Left lobe of liver (tissue), 2 donors: ENCODE measurements at places on chromosomes 16 and 17. TPM values are rescaled to one million over a fixed set of nuclear protein-coding genes. Genes with fewer than 3 reads are reported as not detected.

- peak; percentile 18 for DNase-seq
Observed at GRCh38 chr17:2120586-2121335, 65.9 kb downstream of the HIC1 start.

GRCh38 chr17:68775318-68775717 lies 174.2 kb upstream of the FAM20A start:
- DNase-seq: no peak

The TBC1D3 gene
- not detected for total RNA-seq

The LPCAT2 gene
- total RNA-seq: 1.6 TPM

The TMEM98 gene
- 15.2 TPM for total RNA-seq

DNA sequence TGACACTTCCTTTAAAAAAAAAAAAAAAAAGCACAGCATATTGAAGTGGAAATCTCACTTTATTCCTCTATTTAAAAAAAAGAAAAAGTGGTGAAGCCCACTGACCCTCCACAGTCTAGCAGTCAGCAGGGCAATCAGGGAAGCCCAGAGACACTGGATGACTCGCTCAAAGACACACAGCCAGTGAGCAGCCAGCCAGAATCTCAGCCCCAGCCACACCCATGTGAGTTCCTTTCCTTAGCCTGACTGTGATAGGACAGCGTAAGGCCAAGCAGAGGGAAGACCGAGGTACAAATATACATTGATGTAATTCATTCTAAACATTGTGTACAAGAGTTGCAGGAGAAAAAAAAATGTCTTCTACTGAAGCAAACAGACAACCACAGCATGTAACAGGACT lies 22.5 kb downstream of the XPO6 start:
- DNase-seq: no peak

DNA sequence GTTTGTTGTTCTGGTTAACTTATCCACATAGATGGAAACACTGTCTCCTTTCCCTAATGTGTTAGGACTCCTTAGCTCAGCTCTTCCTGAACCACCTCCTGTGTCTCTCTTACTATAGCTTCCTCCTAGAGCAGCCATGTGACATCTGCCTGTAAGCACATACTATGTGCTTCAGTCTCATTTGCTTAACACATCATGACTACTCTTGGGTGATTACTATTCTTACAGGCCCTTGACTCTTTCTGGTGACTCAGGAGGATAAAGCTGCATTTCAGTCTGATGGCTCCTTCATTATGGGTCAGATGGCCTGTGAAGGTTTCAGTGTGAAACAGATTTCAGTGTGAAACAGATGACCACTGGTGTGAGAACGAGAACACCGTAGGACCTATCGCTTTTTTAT lies 320 bp upstream of the KRTAP4-2 start:
- DNase-seq: no peak

The CCDC200 gene
- total RNA-seq: not detected

The SLC16A13 gene
- 39.9 TPM for total RNA-seq

The ABCC11 gene
- 5.8 TPM for total RNA-seq

GRCh38 chr16:56625943-56626654 lies 518 bp downstream of the MT1E start:
- DNase-seq: peak; percentile 74

- no peak for DNase-seq
Observed at GRCh38 chr17:10352893-10353292, 19.9 kb downstream of the MYH13 start.

The TBC1D3I gene
- total RNA-seq: 0.58 TPM
